Esophagus mucosa (tissue), 1 donor: ENCODE measurements at places on chromosomes 4 and X. TPM values are rescaled to one million over a fixed set of nuclear protein-coding genes. Genes with fewer than 3 reads are reported as not detected.

- no peak for ATAC-seq
Observed at GRCh38 chr4:180675359-180675650, 1567.9 kb upstream of the TENM3 start.

GRCh38 chr4:102546635-102547034, 45.5 kb downstream of the NFKB1 start:
- ATAC-seq, result no peak

DNA sequence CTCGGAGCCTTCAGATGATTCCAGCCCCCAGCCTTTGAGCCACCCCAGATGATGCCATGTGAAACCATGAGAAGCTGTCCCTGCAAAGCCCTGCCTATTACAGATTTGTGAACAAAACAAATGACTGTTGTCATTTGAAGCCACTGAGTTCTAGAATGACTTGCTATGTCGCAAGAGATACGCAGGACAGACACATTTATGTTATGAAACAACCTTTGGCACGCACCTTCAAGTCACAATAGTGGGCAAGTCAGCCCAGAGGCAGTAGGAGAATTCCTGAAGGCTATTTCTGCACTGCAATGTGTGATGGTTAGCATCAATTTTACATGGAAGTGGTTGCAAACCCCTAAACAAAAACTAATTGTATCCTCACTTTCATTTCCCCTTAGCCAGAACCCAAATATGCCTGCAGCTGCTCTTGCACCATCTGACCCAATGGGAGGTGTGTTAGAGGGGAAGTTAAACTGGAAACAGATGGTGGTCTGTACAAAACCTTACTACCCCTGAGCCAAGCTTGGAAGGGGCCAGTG, 174.4 kb upstream of the ATP6AP2 start:
- ATAC-seq, result no peak

DNA sequence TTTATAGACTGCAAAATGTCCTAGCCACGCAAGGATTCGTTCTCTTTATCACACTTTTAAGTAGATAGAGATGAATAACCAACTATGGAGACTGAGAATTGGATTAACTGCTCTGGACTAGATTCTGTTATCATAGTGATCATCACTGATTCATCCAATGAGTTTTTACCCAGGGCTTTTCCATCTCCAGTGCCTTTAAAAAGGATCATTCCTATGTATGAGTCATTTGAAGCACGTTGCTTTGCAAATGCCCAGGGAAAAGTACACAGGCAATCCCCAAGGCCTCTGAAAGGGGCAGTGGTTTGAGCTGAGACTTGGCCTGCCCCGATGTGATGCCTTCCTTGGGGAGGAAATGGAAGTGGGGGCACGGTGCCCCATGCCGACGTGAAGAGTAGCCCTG, 122.7 kb upstream of the PSAPL1 start:
- no peak for ATAC-seq

- ATAC-seq, result peak; percentile 34
Observed at GRCh38 chrX:2325076-2325784, 175.5 kb downstream of the DHRSX start.

GRCh38 chrX:31331015-31331414, 259.2 kb upstream of the FTHL17 start:
- no peak for ATAC-seq

The KLHL2 gene
- 26.7 TPM for total RNA-seq
